ENCODE measurements at places on chromosomes 6 and 20. TPM values are rescaled to one million over a fixed set of nuclear protein-coding genes. Genes with fewer than 3 reads are reported as not detected.

- H3K36me3 ChIP-seq: no peaks in the 10 kb centered on the region
- H3K4me1 ChIP-seq: peaks cover 9% of the 10 kb centered on the region
- H3K4me3 ChIP-seq: no peak overlapping the region
- no peak for DNase-seq
- peaks cover 36% of the 10 kb centered on the region for H3K27me3 ChIP-seq
Observed at GRCh38 chr20:63227260-63227659, 8.4 kb upstream of the BIRC7 start.

DNA sequence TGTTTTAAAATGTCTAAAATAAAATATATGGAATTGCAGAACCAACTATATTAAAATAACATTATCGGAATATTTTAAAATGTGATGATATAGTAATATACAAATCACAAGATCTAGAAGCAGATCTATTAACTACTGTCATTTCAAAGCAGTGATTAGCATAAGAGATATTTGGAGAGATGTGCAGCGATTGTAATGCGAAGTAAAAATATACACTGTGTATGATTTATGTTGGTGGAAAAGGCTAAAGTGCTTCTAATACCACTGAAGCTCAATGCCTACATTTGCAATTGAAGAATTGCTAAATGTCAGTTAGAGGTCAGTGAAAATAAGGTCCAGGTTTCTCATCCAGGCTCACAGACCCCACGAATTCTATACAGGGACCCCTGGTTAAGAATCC lies 248.6 kb upstream of the PLN start:
- no peaks in the 10 kb centered on the region for H3K4me1 ChIP-seq
- H3K4me3 ChIP-seq: no peak overlapping the region
- DNase-seq: no peak
- no peak overlapping the region for H3K27ac ChIP-seq
- H3K36me3 ChIP-seq: no peaks in the 10 kb centered on the region

GRCh38 chr6:21679761-21680265 lies 86.3 kb downstream of the SOX4 start:
- H3K4me3 ChIP-seq: no peak overlapping the region
- peaks cover 8% of the 10 kb centered on the region for H3K4me1 ChIP-seq
- DNase-seq: peak; percentile 64
- H3K36me3 ChIP-seq: no peaks in the 10 kb centered on the region

- H3K4me1 ChIP-seq: no peaks in the 10 kb centered on the region
- no peak overlapping the region for H3K4me3 ChIP-seq
- H3K27me3 ChIP-seq: no peaks in the 10 kb centered on the region
- no peaks in the 10 kb centered on the region for H3K36me3 ChIP-seq
Observed at GRCh38 chr6:120700001-120700400, 634.3 kb downstream of the TBC1D32 start.

GRCh38 chr6:127818149-127818548 lies 82.7 kb downstream of the THEMIS start:
- no peak overlapping the region for H3K4me3 ChIP-seq
- DNase-seq: no peak
- no peaks in the 10 kb centered on the region for H3K4me1 ChIP-seq

GRCh38 chr20:50338479-50339391 lies 148.1 kb downstream of the CEBPB start:
- H3K4me1 ChIP-seq: peaks cover 23% of the 10 kb centered on the region
- no peaks in the 10 kb centered on the region for H3K27me3 ChIP-seq
- H3K36me3 ChIP-seq: no peaks in the 10 kb centered on the region
- DNase-seq: no peak

- no peaks in the 10 kb centered on the region for H3K4me1 ChIP-seq
- H3K4me3 ChIP-seq: no peak overlapping the region
- no peak for DNase-seq
- no peak overlapping the region for H3K27ac ChIP-seq
- no peaks in the 10 kb centered on the region for H3K36me3 ChIP-seq
Observed at GRCh38 chr20:40134176-40134575, 554.9 kb downstream of the MAFB start.

- no peak overlapping the region for H3K4me3 ChIP-seq
- H3K4me1 ChIP-seq: no peaks in the 10 kb centered on the region
- no peaks in the 10 kb centered on the region for H3K36me3 ChIP-seq
- DNase-seq: no peak
- no peak overlapping the region for H3K27ac ChIP-seq
Observed at GRCh38 chr20:60586269-60587050, 628.2 kb downstream of the CDH26 start.

C6orf58 gene
- total RNA-seq: not detected

TTK gene
- 11.9 TPM for total RNA-seq

RAE1 gene
- 60.3 TPM for total RNA-seq

All from MCF 10A (cell line).